ENCODE measurements at places on chromosomes 16 and 17.
A peak's percentile ranks its signal among the peaks of the same experiment; 100 is the strongest.

DNA sequence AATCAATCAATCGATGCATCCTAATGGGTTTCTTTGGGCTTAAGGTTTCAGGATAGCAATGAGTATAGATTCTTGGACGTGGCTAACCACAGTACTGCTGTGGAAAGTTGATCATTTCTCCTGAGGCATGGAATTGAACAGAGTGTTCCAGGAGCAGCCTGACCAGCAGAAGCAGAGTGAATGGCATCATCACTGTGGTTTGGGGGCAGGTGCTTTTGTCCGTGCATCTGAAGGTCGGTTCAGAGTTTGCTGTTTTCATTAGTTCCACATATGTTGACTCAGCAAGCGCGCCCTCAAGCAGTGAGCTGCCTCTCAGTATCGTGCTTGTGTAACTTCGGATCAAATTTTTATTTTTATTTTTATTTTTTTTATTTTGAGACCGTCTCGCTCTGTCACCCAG is 24.9 kb downstream of the KIAA0513 start:
- DNase-seq: no peak

DNA sequence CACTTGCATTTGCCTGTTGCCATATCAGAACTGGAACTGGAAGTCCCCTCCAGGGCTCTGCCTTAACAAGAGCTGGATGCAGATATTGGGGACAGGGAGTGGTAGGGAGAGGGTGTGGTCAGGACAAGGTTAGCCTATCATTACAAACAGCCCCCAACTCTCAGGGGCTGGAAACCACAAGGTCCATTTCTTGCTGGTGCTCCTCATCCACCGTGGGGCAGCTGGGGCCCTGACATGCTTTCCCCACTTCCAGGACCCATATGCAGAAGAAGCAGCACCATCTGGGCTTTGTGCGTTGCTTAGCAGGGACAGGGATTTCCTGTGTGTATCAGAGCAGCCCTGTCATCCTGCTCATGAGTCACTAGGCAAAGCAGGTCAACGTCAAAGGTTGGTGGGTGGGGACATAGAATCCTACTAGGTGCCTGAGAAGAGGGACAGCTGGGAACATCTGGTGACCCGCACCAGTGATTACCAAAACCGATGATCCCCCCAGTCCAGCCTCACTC is 26.9 kb downstream of the RGS9 start:
- peak; percentile 44 for DNase-seq

- no peak for DNase-seq
Measured at GRCh38 chr16:4692460-4693295, 684 bp upstream of the NUDT16L1 start.

DNA sequence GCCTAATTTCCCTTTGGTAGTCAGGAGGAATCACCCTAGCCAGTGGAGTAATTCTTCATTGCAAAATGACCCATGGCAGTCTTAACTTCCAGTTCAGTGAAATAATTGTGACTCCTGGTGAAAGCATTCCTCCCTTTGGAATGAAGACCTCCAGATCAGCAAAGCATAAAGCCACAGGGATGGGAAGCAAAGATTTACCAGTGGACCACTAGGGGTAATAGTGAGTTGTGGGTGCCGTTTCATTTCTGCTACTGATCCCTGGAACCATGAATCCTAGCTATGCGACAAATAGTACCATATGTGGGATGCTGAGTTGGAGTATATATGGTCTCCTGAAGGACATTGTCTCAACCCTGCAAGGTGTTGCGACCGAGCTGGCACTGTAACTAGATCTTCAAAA is 13.7 kb downstream of the DYNLL2 start:
- no peak for DNase-seq

DNA sequence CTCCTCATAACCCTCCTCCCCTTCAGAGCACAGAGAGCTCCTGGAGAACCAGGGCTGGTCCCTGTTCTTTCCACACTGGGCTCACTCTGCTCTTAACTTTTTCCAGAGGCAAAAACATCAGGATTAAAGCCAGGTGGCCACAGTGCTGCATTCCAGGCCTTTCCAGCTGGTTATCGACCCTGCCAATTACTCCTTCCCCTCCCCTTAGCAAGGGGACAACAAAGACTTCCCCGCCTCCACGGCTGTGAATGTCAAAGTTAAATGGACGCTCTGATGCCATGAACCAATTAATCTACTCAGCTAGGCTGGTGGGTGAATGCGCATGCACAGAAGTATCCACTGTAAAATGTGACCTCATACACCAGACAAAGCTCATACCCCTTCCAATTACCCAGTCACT is 23.1 kb downstream of the ACLY start:
- no peak for DNase-seq

DNA sequence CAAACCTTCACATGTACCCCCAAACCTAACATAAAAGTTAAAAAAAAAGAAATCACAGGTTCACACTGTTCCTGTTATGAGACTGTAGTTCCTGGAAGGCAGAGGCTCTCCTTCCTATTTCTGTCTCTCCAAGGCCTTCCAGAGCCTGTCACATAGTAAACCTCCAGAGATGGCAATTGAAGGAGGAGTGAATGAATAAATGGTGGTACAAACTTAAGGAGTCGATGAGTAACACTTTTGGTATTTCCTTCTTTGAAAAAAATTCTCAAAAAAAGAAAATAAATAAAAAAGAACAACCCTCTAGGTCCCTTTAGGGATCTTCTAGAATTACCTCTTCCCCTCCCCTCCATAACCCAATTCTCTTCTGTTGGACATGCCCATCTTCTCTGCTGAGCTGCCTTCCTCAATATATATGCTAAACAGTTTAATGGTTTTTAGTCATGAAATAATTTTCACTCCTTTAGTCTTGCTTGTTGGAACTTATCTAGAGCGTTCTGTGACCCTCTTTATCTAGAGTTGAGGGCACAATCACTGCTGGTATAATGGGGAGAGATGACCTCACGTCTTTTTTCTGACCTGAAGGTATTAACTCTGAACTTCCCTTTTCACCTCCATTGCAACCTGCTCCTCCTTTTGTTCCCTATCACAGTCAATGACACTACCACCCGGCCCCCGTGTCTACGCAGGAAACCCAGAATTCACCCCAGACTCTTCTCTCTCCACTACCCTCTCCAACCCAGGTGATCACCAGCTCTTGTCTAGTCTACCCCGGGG is 1.7 kb upstream of the TAF15 start:
- DNase-seq: no peak

- no peak for DNase-seq
Measured at GRCh38 chr17:27319541-27320221, 25.8 kb downstream of the WSB1 start.

GRCh38 chr16:49782405-49782804 is 73.5 kb downstream of the ZNF423 start:
- DNase-seq: no peak

- peak; percentile 76 for DNase-seq
Measured at GRCh38 chr17:6712058-6712853, 913 bp downstream of the SLC13A5 start.

DNA sequence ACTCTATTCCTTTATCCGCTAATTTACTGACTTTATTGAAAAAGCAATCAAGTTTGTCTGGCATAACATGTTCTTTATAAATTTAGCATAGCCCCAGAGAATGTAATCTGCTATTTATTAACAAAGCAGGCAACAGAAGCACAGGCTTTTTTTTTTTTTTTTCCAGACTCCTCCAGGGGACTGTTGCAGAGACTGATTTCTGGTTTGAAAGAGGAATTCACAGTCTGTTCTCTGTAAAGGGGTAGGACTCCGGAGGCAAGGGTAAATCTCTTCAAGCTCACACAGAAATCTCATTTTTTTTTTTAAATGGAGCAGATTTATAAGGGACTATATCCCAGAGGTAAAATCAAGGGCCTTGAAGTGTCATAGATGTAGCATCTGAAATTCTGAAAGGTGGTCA is 1386.5 kb upstream of the CDH8 start:
- no peak for DNase-seq

- DNase-seq: no peak
Measured at GRCh38 chr17:82257473-82257872, 16.0 kb downstream of the CSNK1D start.

GRCh38 chr16:74224828-74225612 is 71.6 kb upstream of the PSMD7 start:
- DNase-seq: no peak

DNA sequence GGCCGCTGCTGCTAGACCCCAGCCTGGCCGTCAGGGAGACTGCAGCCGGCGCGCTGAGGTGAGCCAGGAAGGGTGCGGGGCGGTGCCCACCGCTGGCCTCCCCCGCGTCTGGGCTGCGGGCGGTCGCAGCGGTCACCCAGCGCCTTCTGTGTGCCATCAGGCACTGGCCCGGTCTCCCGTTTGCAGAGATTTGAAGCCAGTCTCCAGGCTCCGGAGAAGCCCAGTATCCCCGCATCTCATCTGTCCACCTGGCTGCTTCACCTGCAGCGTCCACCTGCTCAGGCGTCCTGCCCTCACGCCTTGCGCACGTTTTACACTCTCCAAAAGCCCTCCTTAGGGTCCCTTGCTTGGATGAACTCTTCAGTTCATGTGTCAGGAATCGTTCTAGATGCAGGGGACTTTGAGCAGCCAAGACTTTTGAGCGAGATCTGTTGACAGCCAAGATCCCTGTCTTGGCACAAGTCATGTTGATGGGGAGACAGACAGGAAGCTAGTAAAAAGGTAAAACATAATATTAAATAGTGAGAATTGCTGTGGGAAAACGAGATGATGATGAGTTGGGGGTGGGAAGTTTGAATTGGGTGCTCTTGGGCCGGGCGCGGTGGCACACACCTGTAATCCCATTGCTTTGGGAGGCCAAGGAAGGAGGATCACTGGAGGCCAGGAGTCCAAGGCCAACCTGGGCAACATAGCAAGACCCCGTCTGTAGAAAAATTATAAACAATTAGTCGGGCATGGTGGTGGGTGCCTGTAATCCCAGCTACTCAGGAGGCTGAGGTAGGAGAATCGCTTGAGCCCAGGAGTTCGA is 916 bp downstream of the HEATR3 start:
- peak; percentile 4 for DNase-seq

- no peak for DNase-seq
Measured at GRCh38 chr16:82631701-82632685, 5.2 kb downstream of the CDH13 start.

- no peak for DNase-seq
Measured at GRCh38 chr16:52405441-52405840, 141.5 kb downstream of the TOX3 start.

GRCh38 chr17:59454633-59455105 is 110.7 kb upstream of the DHX40 start:
- no peak for DNase-seq
